AG04450 (cell line): ENCODE measurements at places on chromosomes 3 and 15. TPM values are rescaled to one million over a fixed set of nuclear protein-coding genes. Genes with fewer than 3 reads are reported as not detected.
A peak's percentile ranks its signal among the peaks of the same experiment; 100 is the strongest.

Gene LXN
- 281 and 347 TPM in 2 replicates for polyA plus RNA-seq

Gene NDUFB5
- 55.7 and 80.0 TPM in 2 replicates for polyA plus RNA-seq

Gene RBPMS2
- polyA plus RNA-seq: 0.88 and 1.3 TPM in 2 replicates

Gene RPL15
- 3,614 and 3,910 TPM in 2 replicates for polyA plus RNA-seq

Gene P2RY12
- not detected in 2 replicates for polyA plus RNA-seq

Gene PLA2G4E
- polyA plus RNA-seq: not detected in 2 replicates

DNA sequence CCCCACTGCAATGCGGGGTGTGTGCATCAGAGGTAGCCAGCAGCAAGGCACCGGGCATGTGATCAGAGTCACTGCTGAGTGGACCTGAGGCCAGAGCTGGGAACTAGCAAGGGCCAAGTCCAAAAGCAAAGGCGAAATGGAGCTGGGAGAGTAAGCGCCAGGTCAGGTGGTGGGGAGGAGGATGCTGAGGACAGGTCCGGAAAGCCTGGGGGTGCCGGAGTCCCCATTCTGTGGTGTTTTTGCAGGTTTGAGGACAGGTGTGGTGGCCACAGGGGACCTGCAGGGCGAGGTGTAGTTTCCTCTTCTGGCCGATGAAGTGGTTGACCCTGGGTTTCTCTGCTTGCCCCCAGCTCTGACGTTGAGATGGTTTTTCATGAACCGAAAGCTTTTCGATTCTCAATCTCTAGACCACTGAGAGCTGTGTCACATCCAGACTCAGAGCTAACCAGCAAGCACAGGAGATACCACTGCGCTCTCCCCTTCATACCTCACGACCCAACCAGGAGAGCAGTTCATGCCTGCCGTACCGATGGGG, 35.0 kb upstream of the HES1 start:
- no peak for DNase-seq

DNA sequence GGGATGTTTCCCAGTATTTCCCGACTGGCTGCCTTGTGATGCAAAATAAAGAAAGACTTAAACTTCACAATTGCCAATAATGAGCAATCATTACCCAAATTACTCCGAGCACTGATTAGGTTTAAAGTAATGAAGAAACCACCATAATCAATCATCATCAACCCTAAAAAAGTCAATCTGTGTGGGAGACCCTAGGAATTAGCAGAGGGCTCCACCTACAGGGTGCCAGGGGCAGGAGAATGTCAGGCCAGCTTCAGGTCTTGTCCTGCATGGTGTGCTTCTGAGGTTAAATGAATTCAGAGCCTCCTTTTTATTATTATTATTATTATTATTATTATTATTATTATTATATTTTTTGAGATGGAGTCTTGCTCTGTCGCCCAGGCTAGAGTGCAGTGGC, 478.0 kb upstream of the ARRDC4 start:
- DNase-seq: no peak

DNA sequence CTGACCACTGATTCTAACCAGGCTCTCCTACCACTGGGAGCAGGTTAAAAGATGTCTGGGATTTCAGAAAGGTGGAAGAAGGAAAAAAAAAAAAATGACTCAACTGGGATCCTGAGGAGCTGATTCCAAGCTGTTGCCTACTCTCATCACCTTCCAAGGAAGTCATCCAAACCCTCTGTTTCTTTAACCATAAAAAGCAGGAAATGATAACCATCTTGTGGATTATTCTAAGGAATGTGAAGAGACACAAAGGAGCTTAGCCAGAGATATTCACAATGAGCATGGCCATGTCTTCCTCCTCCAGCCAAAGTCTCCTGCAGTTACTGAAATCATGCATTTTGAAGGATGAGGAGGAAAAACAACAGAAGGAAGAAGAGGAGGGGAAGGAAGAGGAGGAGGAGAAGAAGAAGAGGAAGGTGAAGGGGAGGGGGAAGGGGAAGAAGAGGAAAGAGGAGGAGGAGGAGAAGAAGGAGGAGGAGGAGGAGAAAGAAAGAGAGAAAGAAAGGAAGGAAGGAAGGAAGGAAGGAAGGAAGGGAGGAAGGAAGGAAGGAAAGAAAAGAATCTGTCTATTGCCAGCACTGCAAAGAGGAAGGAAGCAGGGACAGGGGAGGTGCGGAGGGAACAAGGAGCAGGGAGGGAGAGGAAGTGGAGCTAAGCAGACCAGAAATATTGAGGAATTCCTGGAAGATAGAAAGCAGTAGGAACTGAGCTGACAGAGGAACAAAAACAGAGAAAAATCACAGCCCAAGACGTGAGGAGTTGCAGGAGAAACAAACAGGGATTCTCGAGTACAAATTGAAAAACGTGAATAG, 229.2 kb downstream of the UACA start:
- no peak for DNase-seq

DNA sequence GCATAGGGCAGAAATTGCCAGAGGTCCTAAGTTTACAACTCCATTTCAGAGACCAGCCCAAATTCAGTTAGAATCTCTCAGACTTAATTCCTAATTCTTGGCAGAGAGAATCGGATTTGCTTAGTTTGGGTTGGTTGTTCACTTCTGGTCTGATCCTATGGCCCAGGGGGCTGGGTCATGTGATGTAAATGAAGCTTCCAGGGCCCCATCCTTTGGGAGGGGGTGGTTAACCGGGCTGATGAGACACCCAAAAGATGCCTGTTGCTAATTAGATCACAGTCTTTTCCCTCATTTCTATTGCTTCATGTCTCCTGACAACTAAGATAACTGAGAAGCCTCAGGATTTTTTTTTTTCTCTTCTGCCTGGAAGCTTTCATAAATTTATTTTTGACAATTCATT, 11.1 kb upstream of the ZNF620 start:
- no peak for DNase-seq

- DNase-seq: no peak
Measured at GRCh38 chr3:12687948-12688347, 24.0 kb upstream of the RAF1 start.

DNA sequence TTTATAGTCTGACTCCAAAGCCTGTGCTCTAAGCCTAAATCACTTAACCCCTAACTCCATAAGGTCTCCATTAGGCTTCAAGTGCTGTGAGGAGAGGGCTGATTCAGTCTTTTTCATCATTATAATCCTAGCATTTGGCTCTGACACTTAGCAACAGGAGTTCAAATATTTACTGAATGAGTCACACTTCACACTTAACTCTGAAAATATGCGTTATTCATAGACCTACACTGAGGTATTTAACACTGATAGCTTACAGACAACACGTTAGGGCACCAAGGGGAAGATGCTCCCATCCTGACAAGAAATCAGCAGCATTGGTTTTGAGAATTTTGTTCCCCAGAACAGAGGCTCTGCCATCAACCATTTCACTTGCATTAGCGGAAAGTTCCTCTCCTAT, 53.5 kb downstream of the MSL2 start:
- DNase-seq: peak; percentile 43

DNA sequence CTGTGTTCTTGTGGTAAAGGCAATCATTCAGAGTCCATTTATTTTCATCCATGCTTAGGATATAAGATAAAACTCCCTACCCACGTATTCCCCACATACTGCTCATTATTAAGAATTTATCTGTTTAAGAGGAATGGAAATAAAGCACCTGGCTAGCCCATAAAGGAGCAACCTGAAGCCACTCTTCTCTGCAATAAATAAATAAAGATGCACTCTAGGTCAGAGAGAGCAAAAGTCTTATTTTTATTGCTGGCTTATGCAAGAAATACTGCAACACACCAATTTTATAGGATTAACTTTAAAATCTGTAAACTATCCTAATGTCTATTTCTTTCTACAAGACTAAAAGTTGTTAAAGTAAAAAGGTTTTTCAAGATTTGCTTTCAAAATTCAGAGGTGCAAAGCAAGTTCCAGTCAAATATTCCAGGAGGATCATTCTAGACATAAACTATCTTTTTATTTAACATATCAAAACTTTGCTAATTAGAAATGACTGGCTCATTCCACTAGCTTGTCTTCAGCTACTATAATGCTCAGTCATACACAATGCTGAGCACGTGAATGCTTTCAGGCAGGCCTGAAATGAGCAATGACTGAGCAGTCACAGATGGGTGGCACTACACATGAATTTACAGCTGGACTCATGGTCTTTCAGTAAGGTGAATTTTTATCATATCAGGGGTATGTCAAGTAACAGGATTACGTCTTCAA, 7.1 kb downstream of the TJP1 start:
- no peak for DNase-seq

DNA sequence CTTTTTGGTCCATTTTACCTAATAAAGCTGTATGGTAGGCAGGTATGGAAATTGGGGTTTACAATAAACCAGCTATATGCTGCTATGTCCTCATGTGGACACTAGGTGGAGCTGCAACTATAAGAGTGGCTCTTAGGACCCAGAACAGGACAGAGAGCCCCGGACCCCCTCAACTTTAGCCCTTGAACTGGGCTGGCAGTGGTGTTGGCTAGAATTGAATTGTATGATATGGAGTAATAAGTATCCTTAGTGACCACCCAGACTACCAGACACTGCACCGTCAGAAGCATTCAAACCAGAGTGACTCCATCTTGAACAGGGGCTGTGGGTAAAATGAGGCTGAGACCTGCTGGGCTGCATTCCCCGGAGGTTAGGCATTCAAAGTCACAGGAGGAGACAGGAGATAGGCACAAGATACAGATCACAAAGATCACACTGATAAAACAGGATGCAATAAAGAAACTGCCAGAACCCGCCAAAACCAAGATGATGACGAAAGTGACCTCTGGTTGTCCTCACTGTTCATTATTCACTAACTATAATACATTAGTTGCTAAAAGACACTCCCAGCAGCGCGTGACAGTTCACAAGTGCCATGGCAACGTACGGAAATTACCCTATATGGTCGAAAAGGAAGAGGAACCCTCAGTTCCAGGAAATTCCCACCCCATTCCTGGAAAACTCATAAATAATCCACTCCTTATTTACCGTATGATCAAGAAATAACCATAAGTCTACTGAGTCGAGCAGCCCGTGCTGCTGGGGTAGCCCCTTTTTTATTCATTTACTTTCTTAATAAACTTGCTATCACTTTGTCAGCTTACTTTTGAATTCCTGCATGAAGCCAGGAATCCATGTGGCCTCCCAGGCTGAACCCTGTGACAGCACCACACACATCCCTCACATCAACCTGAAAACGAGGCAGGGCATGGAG, 68.7 kb upstream of the BLM start:
- peak; percentile 42 for DNase-seq

GRCh38 chr3:124117486-124117885, 125.6 kb upstream of the ROPN1 start:
- DNase-seq: peak; percentile 15

DNA sequence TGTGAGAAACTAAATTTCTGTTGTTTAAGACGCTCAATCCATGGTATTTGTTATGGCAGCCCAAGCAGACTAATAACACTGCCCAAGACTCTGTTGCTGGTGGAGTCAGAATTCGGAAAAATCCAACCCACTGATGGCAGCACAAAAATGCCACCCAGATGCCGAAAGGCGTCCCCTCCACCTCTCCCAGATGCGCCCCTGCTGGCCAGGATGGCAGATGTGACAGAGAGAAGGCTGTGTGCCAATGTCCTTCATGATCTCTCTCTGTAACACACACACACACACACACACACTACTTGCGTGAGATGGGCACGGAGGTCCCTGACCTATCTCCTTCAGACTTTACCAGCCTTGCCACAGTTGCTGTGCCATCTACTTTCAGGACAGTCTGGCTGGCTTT, 10.9 kb upstream of the LYSMD4 start:
- DNase-seq: no peak

DNA sequence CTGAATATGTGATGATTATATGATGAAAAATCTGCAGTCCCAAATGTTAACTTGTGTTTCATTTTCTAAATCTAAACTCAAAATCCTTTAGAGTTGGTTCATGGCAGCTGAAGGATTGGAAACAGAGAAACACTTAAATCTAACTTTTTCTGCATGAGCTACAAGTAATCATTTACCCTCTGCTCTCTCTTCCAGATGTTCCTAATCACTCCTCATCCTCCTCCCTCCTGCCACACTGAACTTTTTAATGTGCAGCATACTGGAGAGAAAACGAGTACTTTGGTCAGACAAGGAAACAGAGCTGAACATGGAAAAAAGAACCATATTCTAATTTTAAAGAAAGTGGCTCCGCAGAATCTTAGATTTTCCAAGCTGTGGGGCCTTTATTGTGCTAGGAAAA, 321.2 kb upstream of the COL8A1 start:
- DNase-seq: no peak

GRCh38 chr3:190558796-190559195, 44.9 kb downstream of the IL1RAP start:
- no peak for DNase-seq

DNA sequence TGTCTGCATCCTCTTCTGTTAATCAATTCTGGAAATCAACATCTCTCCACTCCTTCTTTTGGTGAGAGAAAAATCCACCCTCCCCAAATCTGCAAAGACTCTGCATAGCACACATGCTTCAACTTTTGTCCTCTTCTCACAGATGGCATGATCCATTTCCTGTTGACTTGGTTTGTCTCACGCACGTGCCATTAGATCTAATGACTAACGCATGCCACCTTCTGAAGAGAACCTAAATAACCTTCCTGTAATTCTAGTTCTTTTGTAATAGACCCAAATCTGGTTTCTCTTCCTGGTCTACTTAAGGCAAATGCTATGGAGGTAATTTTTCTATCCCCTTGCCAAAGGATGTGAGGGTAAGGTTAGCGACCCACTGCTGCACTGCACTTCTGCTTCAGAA, 51.0 kb upstream of the ATOSA start:
- DNase-seq: no peak

- DNase-seq: no peak
Measured at GRCh38 chr3:147497286-147497685, 88.1 kb downstream of the ZIC1 start.

DNA sequence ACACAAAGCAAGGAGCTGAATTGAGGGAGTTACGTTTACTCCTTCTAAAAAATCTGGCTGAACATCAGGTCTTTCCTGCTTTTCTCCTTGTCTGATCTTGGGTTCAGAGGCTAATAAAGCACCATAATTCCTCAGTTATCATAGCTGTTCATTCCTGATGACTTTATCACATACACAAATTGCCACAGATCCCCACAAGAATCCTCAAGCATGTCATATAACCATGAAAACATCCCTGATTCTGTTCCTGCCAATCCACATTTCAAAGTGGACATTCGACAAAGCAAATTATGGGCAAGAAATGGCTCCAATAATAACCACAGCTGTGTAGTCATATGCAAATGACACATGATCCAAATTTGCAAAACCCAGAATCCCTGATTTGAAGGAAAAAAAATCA, 321.3 kb downstream of the MEX3B start:
- no peak for DNase-seq
